ENCODE measurements at places on chromosomes 16 and 17.

- H3K27me3 ChIP-seq = no peaks in the 10 kb centered on the region
- no peak overlapping the region for H3K4me3 ChIP-seq
- no peak for DNase-seq
- no peak overlapping the region for H3K27ac ChIP-seq
- no peaks in the 10 kb centered on the region for H3K36me3 ChIP-seq
- H3K4me1 ChIP-seq = peaks cover 1% of the 10 kb centered on the region
Measured at GRCh38 chr17:80789356-80789902, 202.2 kb upstream of the CHMP6 start.

- DNase-seq = no peak
Measured at GRCh38 chr17:73642659-73643000, 1.6 kb downstream of the SDK2 start.

- H3K36me3 ChIP-seq = peaks cover 3% of the 10 kb centered on the region
- peaks cover 4% of the 10 kb centered on the region for H3K4me1 ChIP-seq
Measured at GRCh38 chr17:3730881-3731429, 7.3 kb downstream of the HASPIN start.

DNA sequence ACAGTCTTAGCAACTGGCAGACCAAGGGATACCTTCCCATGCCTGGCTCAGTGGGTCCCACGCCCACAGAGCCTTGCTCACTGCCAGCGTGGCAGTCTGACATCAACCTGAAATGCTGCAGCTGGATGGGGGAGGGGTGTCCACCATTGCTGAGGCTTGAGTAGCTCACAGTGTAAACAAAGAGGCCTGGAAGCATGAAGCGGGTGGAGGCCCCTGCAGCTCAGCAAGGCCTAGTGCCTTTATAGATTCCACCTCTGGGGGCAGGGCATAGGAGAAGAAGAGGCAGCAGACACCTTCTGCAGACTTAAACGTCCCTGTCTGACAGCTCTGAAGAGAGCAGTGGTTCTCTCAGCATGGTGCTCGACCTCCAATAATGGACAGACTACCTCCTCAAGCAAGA, 263.2 kb downstream of the KIF2B start:
- no peak overlapping the region for H3K4me3 ChIP-seq
- H3K27me3 ChIP-seq = no peaks in the 10 kb centered on the region
- no peak overlapping the region for H3K27ac ChIP-seq
- no peaks in the 10 kb centered on the region for H3K36me3 ChIP-seq

DNA sequence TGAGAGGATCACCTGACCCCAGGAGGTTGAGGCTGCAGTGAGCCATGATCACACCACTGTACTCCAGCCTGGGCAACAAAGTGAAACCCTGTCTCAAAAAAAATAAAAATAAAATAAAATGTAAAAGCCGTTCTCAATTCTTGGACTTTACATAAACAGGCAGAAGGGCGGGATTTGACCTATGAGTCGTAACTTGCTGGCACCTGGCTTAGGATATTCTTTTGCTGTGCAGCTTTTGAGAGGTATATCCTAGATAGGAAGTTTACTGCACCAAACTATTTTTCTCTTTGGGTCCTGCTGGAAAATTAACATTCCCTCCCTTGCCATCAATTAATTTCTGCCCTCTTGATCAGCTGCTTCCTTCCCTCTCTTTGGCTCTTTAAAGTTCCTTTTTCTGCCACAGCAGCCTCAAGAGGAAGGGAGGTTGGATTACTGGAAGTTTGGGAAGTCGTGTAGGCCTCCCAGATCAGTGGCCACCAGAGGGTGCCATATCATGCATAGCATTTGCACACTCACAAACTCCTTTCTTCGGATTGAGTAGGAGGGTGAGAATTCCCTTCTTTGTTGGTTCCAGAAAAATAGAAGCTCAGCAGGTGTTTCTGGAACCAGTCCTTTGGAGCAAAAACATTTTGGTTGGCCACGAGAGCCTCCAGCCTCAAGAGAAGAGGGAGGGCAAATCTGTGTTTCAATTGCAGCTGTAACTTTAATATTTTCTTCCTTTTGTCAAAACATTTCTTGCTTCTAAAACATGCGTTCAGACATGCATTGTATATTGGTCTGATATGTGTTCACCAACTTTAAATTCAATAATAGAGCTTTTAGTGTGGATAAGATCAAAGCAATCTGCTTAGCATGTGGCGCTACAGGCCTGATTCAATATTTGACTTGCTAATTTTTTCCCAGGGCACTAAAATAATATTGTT, 147.3 kb downstream of the CCDC182 start:
- no peak overlapping the region for H3K4me3 ChIP-seq
- H3K27ac ChIP-seq = no peak overlapping the region
- H3K36me3 ChIP-seq = no peaks in the 10 kb centered on the region
- peaks cover 5% of the 10 kb centered on the region for H3K4me1 ChIP-seq
- peak; percentile 60 for DNase-seq

- no peaks in the 10 kb centered on the region for H3K27me3 ChIP-seq
- H3K27ac ChIP-seq = no peak overlapping the region
- peaks cover 2% of the 10 kb centered on the region for H3K4me1 ChIP-seq
- no peak for DNase-seq
Measured at GRCh38 chr17:63993368-63993985, 4.7 kb upstream of the PRR29 start.

DNA sequence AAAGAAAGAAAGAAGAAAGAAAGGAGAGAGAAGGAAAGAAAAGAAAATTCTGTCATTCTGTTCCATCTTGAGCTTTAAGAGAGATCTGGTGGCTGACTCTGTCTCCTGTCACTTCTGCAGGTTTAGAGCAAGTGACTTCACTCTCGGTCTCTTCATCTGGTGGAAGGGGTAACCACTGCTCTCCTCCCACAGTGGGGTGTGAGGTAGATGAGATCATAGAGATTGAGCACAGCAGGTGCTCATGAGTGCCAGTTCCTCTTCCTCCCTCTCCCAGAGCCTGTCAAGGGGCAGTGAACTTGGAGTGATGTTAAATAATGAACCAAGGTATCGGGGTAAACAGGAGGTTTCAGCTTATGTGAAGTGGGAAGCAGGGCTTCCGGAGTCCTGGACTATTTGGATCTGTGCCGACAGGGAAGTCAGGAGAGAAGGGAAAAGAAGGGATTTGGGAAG, 47.7 kb downstream of the BEAN1 start:
- no peak overlapping the region for H3K4me3 ChIP-seq
- no peaks in the 10 kb centered on the region for H3K27me3 ChIP-seq
- no peaks in the 10 kb centered on the region for H3K36me3 ChIP-seq
- H3K27ac ChIP-seq = no peak overlapping the region
- no peak for DNase-seq
- H3K4me1 ChIP-seq = peaks cover 5% of the 10 kb centered on the region

- no peak overlapping the region for H3K27ac ChIP-seq
- H3K27me3 ChIP-seq = no peaks in the 10 kb centered on the region
- H3K4me1 ChIP-seq = peaks cover 5% of the 10 kb centered on the region
- no peaks in the 10 kb centered on the region for H3K36me3 ChIP-seq
Measured at GRCh38 chr17:65402513-65403496, 158.6 kb downstream of the AXIN2 start.

DNA sequence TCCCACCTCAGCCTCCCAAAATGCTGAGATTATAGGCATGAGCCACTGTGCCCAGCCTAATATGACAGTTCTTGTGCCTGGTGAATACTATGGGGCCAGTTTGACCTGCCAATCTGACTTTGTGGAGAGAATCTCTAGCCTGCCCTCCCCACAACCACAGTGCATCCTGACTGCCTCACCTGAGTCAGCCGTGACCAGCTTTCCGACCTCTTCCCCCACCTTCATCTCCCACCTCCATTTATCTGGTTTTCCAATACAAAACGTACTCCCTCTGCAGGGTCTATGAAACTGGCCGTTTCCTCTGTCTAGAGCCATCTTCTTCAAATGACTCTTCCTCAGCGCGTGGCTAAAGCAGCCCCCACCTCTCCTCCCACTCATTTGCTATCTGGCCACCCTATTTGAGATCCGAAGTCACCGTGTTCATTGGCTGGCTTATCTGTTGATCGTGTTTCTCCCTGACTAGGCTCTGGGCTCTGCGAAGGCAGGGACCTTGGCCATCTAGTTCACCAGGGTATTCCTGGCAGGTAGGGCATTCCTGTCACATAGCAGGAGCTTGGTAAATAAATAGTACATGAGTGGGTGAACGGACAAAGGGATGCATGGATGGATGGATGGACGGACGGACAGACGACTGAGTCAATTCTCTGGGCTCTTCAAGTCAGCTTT, 22.3 kb upstream of the PLLP start:
- H3K4me3 ChIP-seq = no peak overlapping the region
- no peaks in the 10 kb centered on the region for H3K27me3 ChIP-seq
- DNase-seq = no peak
- no peaks in the 10 kb centered on the region for H3K36me3 ChIP-seq

DNA sequence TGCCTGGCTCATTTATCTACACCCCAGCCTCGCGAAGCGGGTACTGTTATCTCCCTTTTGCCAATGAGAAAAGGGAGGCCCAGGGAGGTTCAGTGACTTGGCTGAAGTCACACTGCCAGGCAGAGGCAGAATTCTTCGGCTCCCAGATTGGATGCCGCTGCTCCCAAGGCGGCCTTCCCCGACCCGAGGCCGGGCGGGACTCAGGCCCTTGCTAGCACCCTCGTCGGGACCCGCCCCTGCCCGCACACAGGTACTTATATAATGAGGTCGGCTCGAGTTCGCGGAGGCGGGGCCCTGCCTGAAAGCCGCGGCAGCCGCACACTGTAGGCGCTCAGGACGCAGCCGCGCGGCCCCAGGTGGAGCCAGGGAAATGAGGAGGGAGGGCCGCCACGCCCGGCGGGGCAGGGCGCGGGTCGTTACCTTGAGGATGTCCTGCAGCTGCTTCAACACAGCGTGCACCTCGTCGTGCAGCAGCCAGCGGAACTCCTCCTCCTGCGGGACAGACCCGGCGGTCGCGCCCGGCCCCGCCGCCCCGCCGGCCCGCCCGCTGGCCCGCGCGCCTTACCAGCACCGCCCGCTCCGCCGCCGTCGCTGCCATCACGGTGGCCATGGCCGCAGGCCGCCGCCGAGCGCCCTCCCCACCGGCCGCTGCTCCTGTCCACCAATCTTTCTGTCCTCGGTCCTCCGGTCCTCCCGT, at the start of gene ROGDI:
ROGDI (minus strand) TSS at position 672 of the 697 bp plus-strand sequence; CDS start at position 610, 62 bp downstream.
- H3K27ac ChIP-seq = no peak within 1 kb of the TSS
- H3K4me1 ChIP-seq = peaks cover 2% of the 10 kb centered on the region
- peak; percentile 70 for DNase-seq
- H3K36me3 ChIP-seq = peaks cover 11% of the 10 kb centered on the region

GRCh38 chr17:78735832-78736525, 46.1 kb downstream of the CYTH1 start:
- H3K36me3 ChIP-seq = no peaks in the 10 kb centered on the region
- H3K4me3 ChIP-seq = no peak overlapping the region
- no peak for DNase-seq
- no peaks in the 10 kb centered on the region for H3K4me1 ChIP-seq
- no peak overlapping the region for H3K27ac ChIP-seq

DNA sequence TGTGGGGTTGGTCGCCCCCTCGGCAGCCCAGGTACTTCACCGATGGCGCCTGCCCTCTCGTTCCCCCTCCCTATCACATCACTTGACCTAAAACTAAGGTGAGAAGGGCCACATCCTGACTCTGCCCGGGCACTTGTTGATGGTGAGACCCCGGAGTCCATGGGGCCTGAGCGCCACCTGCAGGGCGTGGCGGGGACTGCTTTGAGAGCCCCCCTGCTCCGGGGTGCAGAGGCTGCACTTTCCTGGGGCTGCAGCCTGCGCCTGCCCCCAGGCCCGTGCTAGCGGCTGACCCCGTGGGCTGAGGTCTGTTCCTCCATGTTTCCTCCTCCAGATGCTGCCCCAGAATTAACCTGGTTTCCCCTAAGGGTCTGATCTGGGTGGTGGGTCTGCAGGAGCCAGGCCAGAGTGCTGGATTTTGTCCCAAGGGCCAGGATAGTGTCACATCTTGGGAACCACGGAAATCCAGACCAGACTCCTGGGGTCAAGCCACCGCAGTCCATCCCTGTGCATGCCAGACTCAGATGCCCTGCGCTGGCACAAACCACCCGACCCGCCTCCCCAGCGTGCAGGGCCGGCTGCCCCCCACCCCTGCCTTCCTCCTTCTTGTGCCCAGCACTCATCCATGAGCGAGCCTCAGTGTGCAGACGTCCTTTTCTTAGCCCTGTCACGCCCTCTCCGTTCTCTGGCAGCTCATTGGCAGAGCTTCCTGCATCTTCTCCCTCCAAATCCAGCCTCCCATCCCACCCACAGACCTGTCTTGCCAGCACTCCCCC, 2.7 kb downstream of the NDUFAF8 start:
- 0 out of 2 replicates have a peak, but pooled peaks cover 6% of the 10 kb centered on the region for H3K36me3 ChIP-seq
- H3K27ac ChIP-seq = no peak overlapping the region
- no peak for DNase-seq
- H3K4me3 ChIP-seq = no peak overlapping the region
- H3K4me1 ChIP-seq = peaks cover 7% of the 10 kb centered on the region

DNA sequence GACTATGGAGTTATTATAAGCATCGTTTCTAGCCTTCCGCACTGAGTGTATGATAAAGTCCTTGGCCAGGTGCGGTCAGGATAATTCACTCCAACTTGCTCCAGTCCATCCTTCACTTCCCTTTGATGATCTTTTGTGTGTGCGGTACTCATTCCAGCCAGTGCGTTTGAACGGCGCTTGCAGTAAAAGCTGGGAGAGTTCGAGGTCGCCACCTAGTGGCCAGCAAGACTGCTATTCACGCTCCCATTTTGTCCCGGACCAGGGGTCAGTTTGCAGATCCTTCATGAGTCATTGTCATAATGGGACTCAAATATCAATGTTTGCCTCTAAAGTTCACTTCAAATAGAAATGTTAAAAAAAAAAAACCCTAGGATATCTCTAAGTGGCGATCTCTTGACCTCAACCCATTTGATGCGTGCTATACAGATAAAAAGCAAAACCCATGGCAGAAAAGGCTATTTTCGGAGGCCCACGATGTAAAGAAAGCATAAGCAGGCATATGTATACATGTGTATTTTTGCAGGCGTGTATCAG, 417.1 kb downstream of the TMEM114 start:
- no peaks in the 10 kb centered on the region for H3K27me3 ChIP-seq
- no peaks in the 10 kb centered on the region for H3K4me1 ChIP-seq
- H3K36me3 ChIP-seq = no peaks in the 10 kb centered on the region

DNA sequence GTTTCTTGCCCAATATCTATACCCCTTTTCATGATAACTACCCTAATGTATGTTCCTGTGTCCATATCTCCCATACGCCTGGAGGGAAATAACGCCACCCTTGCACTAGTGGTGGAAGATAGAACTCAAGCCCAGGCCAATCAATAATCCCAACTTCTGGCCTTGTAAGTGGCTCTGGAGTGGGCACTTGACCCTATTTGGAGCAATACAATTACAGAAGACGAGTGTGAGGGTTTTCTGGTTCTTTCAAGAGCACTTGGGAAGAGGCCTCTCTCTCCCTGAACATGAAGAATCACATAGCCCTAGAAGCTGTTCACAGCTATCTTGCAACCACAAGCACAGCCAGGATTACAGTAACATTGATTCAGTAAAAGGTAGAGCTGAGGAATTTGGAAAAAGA, 217.9 kb downstream of the RAB11FIP4 start:
- H3K4me1 ChIP-seq = no peaks in the 10 kb centered on the region
- no peaks in the 10 kb centered on the region for H3K27me3 ChIP-seq
- H3K4me3 ChIP-seq = no peak overlapping the region
- DNase-seq = no peak
- H3K27ac ChIP-seq = no peak overlapping the region
